Right ventricle myocardium superior (tissue), 1 donor: ENCODE measurements at places on chromosomes 6 and 20. TPM values are rescaled to one million over a fixed set of nuclear protein-coding genes. Genes with fewer than 3 reads are reported as not detected.

GRCh38 chr6:39786649-39787048 lies 5.5 kb upstream of the DAAM2 start:
- no peak for DNase-seq

- no peak for DNase-seq
Observed at GRCh38 chr20:47529840-47530239, 28.2 kb downstream of the NCOA3 start.

The UNC93A gene
- total RNA-seq: not detected

- DNase-seq: no peak
Observed at GRCh38 chr6:101668496-101669030, 275.1 kb downstream of the GRIK2 start.

The LRRC73 gene
- total RNA-seq: 1.4 TPM

The ZNF391 gene
- total RNA-seq: 0.51 TPM

The RIMS4 gene
- total RNA-seq: 0.13 TPM

DNA sequence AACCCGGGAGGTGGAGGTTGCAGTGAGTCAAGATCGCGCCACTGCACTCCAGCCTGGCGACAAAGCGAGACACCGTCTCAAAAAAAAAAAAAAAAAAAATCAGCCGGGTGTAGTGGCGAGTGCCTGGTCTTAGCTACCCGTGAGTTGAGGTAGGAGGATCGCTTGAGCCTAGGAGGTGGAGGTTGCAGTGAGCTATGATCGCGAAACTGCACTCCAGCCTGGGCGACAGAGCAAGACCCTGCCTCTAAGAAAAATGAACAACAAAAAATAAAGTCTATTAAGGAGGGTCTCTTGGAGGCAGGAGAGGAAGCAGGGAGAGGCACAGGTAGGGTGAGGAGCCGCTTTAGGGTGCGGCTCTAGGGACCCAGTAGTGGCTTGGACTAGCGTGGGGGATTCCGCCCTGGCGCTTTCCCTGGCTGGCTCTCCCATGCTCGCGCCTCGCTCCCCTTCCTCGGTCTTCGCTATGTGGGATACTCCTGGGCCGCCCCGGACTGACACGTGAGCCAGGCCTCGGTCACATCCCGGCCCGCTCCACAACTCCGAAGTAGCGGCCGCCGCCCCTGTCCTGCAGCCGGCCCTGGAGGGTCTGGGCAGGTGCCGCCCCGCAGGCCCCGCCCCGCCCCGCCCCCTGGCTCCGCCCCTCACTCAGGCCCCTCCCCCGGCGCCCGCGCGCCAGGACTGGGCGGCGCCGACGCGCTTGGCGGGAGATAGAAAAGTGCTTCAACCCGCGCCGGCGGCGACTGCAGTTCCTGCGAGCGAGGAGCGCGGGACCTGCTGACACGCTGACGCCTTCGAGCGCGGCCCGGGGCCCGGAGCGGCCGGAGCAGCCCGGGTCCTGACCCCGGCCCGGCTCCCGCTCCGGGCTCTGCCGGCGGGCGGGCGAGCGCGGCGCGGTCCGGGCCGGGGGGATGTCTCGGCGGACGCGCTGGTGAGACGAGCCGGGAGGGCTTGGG lies at the start of gene MYBL2:
Gene MYBL2, plus strand, starts transcription at position 739 of the 953 bp plus-strand sequence. Its CDS starts 170 bp downstream, at position 909.
- DNase-seq: peak; percentile 63

The COL11A2 gene
- 0.94 TPM for total RNA-seq

GRCh38 chr6:119683031-119683430 lies 333.5 kb upstream of the MAN1A1 start:
- DNase-seq: no peak

The ABHD16B gene
- not detected for total RNA-seq

The MICB gene
- 1.3 TPM for total RNA-seq

DNA sequence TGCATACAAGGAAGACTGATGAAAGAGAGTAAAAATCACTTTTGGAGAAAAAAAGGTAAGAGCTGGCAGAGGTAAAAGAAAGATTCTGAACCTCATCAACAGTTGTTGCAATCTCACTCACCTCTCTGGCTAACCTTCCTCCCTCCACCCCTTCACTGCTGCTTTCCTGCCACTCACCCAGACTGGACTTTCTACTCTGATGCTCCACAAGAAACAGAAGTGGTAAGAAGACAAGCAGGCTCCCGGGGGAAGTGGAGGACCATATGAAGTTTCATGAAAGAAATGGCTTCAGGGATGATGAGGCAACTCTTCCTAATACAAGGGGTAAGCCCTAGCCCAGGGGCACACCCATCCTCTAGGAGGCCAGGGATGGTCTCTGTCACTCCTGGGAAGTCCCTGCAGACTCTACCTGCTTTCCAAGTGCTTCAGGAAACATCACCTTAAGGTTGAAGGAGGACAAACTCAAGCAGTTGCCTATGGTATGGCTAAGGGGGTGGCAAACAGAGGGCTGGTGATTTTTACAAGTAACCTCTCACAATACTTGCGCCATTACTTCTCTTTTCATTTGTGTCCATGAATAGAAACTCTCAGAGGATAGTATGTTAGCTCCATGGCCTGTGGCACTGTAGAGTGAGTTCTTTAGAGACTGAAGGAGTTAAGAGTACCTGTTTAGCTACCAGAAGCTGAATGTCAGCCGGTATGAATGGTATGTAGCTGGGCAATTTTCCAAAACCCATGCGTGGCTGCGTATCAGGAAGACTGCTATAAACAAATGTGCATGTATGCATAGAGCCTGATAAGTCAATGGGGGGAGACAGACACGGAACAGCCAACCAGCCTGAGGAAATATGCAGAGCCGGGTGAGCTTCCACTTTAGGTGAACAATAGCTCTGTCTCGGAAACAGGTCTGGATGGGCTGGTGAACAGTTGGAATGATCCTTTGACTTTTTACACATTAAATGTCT lies 112.0 kb downstream of the BACH2 start:
- no peak for DNase-seq

DNA sequence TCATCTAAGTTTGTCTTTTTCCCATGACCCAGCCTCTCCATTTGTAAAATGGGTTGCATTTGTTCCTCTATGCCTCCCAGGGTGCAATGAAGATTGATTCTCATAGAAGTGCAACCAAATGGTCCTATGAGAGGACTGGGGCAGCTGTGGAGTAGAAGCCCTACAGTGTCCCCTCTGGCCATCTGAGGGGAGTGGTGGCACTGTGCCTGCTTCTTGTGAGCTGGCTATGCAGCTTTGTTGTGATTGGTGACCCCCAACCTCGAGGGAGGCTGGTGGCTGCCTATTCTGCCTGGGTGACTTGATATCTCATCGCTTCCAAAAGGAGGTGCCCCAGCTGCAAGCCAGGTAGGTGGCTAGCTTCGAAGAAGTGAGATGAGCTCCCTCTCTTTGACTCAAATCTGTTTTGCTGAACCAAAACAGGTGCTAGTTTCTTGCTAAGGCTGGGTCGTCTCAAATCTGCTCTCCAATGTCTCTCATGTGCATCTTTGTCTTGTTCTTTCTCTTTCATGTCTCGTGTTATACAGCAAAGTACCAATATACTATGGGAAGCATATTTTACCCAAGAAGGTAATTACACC lies 33.9 kb downstream of the TXLNB start:
- DNase-seq: no peak

- no peak for DNase-seq
Observed at GRCh38 chr6:25332655-25333071, 53.5 kb downstream of the CARMIL1 start.

The NHLRC1 gene
- total RNA-seq: 1.2 TPM

DNA sequence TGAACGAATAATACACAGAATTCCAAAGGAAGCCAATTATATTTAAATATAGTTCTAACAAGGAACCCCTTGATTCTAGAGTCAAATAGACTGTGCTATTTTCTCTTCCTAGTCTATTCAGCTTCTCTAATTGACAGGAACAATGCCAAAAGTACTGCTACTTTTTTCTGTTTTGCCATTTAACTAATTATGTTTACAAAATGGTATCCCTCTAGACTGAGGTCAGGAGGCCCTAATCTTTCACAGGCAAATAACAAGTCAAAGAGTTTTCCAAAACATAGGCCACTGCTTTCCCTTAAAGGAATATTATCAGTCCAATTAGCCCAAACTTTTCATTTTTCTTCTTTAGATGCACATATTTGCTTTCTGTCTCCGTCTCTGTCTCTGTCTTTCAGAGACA lies 539.3 kb downstream of the RFPL4B start:
- no peak for DNase-seq

GRCh38 chr6:40247516-40248115 lies 313.4 kb upstream of the MOCS1 start:
- no peak for DNase-seq

- no peak for DNase-seq
Observed at GRCh38 chr6:145277358-145278086, 457.8 kb downstream of the EPM2A start.

DNA sequence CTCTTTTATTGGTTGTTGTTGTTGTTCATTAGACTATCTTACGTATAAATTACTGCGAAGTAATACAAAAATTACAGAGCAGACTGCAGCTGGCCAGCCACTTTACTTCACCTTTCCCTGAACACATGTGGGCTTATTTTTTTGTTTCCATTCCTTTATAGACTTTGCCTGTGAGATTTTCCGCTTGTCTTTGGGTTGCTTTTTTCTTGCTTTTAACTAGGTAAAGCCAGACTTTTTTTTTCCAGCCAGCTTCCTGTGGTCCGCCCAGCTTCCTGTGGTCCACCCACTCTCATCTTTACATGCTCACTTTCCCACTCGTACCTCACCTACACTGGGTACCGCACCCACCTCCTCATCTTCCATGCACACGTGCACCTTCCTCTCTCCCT lies 79.0 kb downstream of the IPCEF1 start:
- DNase-seq: no peak

The KIF13A gene
- total RNA-seq: 52.7 TPM

The TBC1D7 gene
- total RNA-seq: 36.0 TPM

The KCNS1 gene
- not detected for total RNA-seq

DNA sequence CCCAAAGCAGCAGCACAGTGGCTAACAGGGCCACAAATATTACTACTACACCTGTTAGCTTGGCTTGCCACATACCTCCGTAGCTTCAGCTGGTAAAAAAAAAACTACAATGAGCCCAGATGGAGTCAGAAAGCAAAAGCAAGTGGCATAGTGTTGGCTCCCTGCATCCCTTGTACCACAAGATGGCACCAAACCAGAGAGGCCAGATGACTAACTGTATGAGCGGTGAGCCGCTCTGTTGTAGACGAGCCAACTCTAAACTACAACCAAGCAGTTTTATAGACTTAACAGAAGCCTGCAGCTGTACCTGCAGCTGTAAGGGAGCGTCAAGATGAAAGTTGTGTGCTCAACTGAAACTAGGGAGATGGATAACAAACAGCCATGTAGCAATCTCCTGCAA lies 84.5 kb upstream of the MCHR2 start:
- no peak for DNase-seq

DNA sequence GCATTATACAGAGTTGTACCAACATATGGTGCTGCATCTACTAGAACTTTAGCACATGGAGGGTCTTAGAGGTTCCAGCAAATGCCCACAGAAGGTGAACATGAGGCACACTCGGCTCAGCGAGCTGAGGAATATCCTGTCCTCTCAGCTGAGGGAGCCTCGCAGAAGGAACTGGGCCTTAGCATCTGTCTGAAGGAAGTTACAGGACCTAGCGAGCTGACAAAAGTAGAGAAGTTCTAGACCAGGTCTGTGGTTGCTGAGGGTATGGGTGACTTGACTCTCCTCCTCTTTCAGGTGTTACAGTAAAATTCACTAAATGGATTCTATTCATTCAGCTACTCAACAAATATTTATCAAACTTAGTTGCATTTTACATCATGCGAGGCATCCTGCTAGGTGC lies 157.2 kb downstream of the ZDHHC14 start:
- no peak for DNase-seq

DNA sequence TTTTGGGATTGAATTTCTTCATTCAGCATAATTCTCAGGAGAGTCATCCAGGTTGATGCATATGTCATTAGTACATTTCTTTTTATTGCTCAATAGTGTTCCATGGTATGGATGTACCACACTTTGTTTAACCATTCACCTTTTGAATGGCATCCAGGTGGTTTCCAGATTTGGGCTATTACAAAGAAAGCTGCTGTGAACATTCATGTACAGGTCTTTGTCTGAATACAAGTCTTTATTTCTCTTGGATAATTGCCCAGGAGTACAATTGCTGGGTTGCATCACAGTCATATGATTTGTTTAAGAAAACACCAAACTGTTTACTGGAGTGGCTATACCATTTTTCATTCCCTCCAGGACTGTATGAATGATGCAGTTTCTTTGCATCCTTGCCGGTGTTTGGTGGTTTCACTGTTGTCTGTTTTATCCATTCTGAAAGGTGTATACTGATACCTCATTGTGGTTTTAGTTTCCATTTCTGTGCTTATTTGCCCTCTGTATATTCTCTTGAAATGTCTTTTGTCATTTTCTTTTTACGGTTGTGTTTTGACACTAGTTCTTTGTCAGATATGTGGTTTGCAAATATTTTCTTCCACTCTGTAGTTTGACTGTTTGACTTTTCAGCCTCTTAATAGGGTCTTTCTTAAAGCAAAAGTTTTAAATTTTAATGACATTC lies 8.8 kb downstream of the CDKAL1 start:
- no peak for DNase-seq

DNA sequence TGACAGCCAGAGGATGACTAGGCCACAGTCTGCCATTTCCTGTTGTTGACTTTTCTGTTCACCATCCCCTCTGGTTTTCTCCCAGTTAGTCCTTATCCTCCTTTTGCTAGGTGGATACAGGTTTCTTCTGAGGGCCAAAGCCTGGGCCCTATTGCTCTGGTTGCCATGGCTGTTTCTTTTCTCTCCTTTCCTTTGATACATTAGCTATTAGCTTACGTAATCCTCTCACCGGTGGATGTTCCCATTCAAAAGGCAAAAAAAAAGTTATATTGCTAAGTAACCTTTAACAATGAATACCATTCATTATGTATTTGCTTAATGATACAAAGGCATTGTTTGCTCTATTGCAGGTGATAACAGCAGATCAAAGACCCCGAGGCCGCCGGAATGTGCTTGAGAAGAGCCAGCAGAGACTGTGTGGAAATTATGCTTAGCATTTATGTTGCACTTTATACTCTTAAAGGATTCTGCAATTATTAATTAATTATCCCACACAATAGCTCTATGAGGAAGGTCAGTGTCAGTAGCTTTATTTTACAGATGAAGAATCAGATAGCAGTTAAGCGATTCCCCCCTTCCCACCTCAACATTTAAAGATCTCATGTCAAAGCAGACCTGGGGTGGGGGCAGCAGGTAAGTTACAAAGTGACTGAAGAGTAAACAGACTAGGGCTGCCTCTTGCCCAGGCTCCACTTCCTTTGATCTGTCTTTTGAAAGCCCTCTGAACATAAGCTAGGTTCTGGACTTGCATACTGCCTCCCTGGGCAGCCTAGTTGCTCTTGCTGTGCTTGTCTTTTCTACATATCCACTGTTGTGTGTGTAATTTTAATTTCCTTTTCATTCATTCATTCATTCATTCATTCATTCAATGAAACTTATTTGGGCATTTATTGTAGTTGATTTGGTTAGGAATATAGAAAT lies 14.5 kb upstream of the TFB1M start:
- no peak for DNase-seq

- DNase-seq: no peak
Observed at GRCh38 chr6:71248306-71248765, 40.3 kb upstream of the OGFRL1 start.
